ENCODE measurements at places on chromosomes 1 and 21.

GRCh38 chr1:209783386-209783785 is 973 bp downstream of the C1orf74 start:
- no peak for DNase-seq

DNA sequence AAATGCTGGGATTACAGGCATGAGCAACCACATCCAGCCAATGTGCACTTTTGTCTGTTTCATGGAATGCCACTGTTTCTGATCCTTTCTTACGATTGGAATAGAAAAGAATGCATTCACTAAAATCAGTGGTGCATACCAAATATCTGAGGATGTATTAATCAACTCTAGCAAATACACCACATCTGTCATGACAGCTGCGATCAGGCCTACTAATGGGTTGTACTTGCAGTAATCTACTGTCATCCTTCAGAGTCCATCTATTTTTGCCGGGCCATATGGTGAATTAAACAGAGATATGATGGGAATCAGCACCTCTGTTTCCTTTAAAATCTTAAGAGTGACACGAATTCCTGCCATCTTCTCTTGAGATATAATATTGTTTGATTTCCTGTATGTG is 8.5 kb upstream of the USP1 start:
- DNase-seq = no peak

- DNase-seq = no peak
Measured at GRCh38 chr1:66599899-66600737, 66.2 kb downstream of the SGIP1 start.

- no peak for DNase-seq
Measured at GRCh38 chr1:11397151-11397901, 81.6 kb upstream of the DISP3 start.

- DNase-seq = peak; percentile 36
Measured at GRCh38 chr1:9835758-9836631, 12.2 kb upstream of the CLSTN1 start.

DNA sequence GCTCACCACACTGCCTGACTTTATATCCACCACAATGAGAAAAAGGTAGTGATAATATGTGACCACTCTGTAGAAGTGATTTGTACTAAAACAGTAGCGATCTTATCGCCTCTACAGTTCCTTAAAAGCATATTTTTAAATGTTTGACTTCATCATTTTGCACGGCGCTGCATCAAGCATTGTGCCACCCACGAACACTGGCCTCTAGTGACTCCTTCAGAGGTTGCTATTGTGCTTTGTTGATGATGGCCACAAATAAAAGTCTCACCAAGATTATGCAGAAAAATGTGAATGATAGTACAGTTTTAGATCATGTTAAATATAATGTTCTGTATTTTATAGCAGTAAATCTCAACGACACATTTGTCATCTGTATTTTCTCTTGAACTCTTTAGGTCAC is 186.5 kb upstream of the NCAM2 start:
- DNase-seq = no peak

DNA sequence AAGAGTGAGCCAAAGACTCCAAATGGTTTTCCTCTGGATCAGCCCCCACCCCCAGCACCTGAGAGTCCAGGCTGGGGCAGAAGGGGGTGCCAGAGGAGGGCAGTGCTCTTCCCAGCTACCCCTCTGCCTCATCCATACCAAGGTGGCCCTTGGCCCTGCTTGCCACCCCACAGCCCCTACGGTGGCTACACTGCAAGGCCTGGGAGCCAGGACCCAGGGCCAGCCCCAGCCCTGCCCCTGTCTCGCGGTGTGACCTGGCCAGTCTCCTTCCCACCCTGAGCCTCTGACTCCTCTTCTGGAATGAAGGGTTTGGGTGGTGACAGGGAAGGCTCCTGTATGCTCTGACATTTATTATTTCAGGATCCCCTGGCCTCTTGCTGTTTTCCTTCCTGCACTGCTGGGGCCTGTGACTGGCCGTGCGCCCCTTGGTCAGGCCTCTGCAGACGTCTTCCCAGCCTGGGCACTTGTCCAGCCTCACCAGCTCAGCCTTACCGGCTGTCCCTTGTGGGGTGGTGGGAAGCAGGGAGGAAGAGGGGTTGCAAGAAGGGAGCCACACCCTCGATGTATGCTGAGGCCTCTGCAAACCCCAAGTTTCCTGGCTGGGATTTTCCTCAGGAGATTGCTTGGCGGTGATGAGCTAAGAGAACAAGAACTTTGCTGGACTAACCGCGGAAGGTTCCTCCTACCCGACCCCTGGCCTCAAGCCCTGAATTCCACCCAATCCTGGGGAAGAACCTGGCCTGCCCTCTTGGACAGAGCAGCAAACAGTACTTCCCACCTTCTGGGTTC is 13.5 kb downstream of the ASAP3 start:
- DNase-seq = peak; percentile 70
